ENCODE measurements at places on chromosomes 4 and X.
A peak's percentile ranks its signal among the peaks of the same experiment; 100 is the strongest.

GRCh38 chrX:142576615-142577014, 371.5 kb upstream of the MAGEC2 start:
- no peak for DNase-seq

- DNase-seq = no peak
These were observed 58.8 kb upstream of the IGFBP7 start for GRCh38 chr4:57168982-57169381.

GRCh38 chr4:7414736-7415510, 19.8 kb downstream of the PSAPL1 start:
- DNase-seq = no peak

DNA sequence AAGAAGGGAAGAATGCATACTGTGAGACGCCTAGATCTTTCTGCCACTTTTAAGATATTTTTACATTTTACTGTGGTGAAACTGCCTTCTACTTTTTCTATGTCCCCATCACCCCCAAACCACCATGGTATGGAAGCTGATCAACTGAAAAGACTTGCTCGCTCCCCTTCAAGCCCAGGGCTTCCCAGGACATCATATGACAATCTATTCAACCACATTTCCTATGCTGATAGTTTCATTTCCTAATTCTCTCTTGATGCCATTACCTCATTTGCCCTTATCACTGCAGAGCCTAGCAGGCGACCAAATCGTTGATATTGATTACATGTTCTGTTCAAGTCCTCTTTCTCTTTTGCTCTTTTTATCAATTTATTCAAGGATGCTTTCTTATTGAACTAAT, 40.1 kb upstream of the KLHL34 start:
- no peak for DNase-seq

- DNase-seq = no peak
These were observed 30.5 kb upstream of the PRPS1 start for GRCh38 chrX:107597791-107598190.

- no peak for DNase-seq
These were observed 186.4 kb upstream of the PUDP start for GRCh38 chrX:7334253-7334935.

- DNase-seq = no peak
These were observed 12.4 kb downstream of the PLP1 start for GRCh38 chrX:103789004-103789403.

GRCh38 chr4:48134081-48134480, at the start of gene TXK:
Gene TXK (minus strand): TSS chr4:48134250. CDS start chr4:48134170, 80 bp downstream.
- no peak for DNase-seq

DNA sequence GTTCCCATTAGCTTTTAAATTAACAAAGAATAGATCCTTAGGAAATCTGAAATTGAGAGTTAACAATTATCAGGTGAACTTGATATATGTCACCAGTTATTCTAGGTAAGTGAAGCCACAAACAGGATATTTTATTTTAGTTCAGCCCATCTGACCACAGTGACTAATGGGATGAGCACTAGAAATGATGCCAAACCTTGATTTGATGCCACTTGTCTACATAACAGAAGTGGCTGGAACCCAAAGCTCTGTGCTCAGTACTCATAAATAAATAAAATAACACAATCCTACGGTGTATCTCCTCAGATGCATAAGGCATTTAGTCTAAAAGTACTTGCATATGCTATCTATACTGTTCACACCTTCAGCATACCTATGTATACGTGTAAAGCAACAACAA, 12.2 kb downstream of the SLITRK4 start:
- DNase-seq = no peak

GRCh38 chrX:20668550-20668949, 401.8 kb upstream of the RPS6KA3 start:
- no peak for DNase-seq

- DNase-seq = no peak
These were observed at the start of gene TAF7L for GRCh38 chrX:101290957-101291603. Gene TAF7L (minus strand): TSS chrX:101291334. CDS start chrX:101287543, 3,791 bp downstream.

DNA sequence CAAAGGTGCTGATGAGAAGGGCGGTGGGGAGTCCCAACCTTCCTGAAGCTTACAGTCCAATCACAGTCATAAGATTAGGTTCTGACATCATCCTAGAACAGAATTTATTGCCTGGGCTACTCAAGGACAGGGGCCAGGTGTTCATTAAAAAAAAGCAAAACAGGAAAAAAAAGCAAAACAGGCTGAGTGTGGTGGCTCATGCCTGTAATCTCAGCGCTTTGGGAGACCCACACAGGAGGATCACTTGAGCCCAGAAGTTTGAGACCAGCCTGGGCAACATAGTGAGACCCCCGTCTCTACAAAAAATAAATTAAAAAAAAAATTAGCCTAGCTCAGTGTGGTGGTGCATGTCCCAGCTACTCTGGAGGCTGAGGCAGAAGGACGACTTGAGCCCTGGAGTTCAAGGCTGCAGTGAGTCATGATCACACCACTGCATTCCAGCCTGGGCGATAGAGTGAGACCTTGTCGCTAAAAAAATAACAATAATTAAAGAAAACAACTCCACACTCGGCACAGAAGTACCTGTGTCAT, 3.0 kb downstream of the RAB9A start:
- DNase-seq = no peak

GRCh38 chr4:136754810-136755530, 777.3 kb downstream of the PCDH18 start:
- no peak for DNase-seq

DNA sequence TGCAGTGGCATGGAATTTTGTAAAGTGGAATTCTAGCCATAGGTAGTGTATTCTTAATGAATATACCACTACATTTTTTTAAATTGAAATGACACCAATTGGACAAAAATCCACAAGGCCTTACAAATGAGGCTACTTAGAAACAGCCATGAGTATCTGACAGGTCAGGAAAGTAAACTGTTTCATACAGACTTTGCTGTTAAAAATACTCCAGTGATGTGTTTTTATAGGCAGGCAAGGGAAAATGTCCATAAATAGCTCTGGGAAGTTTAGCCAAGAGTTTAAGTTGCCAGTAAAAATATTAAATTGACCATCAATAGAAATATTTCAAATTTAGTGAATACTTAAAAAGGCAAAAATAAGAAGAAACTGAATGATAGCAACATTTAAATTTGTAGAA, 41.8 kb upstream of the PDLIM5 start:
- DNase-seq = no peak

DNA sequence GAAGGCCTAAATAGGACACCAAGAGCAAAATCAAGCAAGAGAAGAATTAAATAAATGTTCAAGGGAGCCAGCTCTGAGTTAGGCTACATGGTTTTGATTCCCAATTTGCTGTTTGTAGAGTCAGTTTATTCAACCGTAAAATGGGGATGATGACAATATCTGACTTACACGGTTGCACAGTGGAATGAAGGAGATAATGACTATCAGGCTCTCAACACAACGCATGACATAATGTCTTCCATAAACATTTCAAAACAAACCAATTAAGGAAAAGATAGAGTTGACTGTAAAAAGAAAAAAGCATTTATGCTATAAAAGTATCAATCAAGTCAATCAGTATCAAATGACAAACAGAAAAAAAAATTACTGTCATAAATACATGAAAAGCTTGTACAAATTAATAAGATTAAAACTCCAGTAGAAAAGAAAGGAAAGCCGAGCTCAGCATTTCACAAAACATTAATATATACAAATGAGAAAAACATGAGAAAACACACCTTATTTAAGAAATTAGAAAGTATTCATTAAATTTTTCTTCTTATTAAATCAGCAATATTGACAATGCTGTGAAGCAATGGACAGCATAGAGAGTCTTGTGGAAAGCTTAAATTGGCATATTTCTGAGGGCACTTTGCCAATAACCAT, 179.0 kb downstream of the SCFD2 start:
- no peak for DNase-seq

DNA sequence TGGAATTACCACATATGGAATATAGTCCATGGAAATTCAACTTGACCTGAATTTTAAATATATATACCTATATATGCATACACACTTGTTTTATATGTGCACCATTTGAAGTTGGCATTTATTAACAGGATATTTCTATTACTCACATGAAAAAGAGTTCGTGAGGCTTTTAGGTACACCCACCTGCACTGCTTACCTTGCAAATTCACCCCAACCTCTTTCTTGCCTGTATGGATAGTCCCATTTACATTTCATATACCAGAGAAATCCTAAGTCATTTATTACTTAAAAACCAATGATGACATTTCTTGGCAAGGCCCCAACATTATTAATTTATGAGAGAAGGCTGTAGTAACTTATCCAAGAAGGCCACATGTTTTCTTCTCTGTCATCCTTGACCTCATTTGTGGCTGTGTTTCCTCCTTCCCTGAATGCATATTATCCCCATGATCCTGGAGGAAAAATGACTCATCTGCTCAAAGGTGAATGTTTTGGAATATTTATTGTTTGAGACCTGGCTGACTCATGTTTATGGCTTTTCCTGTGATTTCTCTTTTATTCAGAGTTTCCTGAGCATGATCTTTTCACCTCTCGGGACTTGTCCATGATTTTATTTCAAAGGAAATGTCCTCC, 62.2 kb upstream of the FAM241A start:
- no peak for DNase-seq

GRCh38 chr4:132863619-132864018, 285.5 kb upstream of the PCDH10 start:
- no peak for DNase-seq

- no peak for DNase-seq
These were observed 70.2 kb downstream of the TMEM165 start for GRCh38 chr4:55466001-55466400.

DNA sequence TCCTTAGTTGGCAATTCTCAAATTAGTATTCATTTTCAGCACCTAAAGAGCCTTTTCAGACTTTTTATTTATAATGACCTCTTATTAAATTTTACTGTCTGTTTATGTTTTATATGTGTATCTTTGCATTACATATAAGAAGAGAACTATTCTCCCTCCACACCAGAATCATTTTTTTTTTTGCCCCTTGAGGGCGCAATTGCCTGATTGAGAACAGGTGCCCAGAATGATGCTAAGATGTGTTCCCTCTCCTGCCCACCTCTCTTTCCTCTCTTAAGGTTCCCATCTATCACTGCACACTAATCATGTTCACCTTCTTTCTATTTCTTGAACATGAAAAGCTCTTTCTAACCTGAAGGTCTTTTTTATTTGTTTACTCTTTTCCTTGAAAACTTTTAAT, 44.2 kb upstream of the ADAM29 start:
- DNase-seq = no peak

DNA sequence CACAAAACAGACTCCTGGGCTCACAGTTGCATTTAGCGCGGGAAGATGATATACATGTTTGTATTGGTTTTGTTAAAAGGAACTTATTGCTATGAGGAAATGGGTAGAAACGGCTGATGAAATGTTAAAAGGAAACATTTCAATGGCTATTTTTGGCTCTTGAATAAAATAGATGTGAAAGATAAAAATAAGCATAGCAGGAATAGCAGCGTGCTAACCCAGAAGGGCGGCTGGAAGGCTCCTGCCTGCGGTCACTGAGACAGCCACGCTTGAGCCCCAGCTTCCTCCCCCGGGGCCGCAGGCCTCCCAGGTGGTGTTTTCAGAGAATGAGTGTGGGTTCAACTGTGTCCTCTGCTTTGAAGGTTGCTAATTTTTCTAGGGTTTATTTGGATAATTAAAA, 35.0 kb upstream of the CLCN4 start:
- DNase-seq = no peak

DNA sequence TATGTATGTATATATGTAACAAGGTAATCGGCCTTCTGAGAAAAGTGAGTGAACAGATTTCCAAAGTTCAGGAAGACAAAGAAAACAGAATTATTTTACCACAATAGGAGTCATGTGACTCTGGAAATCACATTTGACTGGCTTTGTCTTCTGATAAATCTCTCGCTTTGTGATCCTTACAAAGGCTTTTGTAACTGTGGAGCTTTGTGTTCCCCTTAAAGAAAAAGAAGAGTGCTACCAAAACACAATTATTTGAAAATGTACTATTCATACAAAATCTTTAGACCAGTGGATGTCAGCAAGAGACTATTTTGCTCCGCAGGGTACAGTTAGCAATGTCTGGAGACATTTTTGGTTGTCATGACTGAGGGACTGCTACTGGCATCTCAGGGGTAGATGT, 238.8 kb downstream of the LDB2 start:
- no peak for DNase-seq

- peak; percentile 17 for DNase-seq
These were observed 728 bp downstream of the UBA6 start for GRCh38 chr4:67700116-67700737.

DNA sequence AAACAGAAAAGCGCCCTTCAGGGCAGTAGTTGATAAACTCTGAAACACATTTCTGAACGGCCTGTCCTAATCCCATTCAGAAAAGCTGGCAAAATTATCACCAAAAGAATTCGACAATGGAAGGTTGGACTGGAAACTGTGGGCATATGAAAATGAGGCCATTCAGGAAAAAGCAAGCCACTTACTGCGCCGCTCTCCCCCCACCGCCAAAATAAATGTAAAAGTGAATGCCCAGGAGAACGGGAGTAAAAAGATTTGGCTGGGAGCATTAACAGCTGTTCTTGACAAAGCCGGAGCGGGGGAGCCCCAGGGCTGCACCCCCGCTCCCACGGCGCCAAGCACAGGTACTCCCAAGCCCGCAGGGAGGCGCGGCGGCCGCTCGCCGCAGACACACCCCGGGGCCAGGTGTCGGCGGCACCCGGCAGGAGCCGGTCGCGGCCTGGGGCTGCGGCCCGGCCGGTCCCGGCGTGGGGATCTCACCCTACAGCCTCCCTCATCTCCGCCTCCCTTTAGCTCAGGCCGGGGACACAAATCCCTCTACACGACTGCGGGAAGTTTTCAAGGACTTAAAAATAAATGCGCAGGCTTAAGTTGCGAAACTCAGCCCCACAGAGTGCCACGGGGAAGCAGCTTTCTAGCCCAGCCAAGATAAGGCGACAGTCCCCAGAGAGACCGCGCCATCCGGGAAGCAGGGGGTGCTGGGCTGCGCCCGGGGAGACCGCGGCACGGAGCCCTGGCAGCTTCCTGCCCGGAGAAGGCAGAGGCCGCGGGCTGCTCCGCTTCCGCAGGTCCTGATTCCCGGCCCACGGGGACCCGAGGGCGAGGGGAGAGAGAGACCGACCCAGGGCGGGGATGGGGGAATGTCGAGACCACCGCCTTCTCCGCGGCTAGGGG, 593 bp downstream of the SH3RF1 start:
- DNase-seq = peak; percentile 53

DNA sequence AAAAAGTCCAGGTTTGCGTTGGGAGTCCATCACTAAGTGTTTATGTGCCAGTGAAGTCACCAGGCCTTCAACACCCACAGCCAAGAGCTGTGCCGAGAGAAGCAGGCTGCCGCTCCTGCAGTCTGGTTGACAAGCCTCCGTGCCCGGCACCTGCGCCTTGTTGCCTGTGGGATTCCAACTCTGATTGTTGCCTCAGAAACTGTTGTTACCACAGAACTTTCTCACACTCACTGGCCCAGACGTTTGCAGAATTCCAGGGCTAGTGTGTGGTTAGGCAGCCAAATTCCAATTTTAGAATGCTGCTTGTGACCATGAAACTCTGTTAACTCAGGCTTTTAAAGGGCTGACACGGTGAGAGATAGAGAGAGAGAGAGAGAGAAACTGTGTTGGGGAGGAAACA, 119.5 kb upstream of the LIMCH1 start:
- DNase-seq = no peak

DNA sequence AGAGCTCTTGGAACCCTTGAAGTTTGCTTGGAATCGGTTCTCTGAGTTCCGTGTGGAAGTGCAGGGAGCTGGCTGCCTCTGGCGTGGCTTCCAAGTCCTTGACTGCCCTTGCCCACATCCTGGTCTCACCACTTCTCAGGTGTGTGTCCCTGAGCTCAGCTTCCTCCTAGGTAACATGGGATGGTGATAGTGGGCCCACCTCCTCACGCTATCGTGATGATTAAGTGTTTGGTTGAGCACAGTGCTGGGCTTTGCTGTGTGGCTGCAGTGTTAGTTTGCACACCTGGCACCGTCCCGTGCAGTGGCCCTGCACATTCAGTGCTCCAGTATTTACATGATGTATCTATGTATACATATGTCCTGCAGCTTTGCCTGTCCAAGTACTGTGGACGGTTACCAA, 81.5 kb downstream of the CLDN34 start:
- DNase-seq = no peak
